ENCODE measurements at places on chromosomes 5 and 9. TPM values are rescaled to one million over a fixed set of nuclear protein-coding genes. Genes with fewer than 3 reads are reported as not detected.

DNA sequence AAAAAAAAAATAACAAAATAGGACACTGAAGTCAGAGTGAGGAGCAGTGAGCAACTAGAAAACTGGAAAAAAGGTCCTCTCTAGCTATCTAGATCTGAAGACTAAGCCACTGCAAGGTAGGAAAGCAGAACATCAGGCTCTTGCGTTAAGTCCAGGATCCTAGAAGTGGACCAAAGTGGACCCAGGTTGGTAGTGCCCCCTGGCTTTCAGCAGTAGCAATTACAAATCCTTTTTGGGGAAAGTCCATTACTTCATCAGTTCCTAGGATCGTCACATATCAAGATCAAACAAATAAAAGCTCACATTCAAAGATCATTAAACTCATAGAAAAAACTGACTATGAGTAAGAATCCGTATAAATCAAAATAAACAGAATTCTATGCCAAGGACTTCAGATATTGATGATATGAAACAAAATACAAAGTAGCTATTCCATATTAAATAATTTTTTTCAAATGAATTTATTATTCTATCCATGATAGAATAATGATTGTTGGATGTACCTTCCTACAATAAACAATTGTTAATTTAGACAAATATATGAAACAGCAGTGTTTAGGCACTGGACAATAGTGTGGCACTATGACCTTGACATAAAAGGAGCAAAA is 6.5 kb upstream of the RICTOR start:
- no peaks in the 10 kb centered on the region for H3K36me3 ChIP-seq
- no peaks in the 10 kb centered on the region for H3K4me1 ChIP-seq
- no peak overlapping the region for H3K27ac ChIP-seq
- peaks cover 9% of the 10 kb centered on the region for H3K27me3 ChIP-seq
- no peak for DNase-seq

DNA sequence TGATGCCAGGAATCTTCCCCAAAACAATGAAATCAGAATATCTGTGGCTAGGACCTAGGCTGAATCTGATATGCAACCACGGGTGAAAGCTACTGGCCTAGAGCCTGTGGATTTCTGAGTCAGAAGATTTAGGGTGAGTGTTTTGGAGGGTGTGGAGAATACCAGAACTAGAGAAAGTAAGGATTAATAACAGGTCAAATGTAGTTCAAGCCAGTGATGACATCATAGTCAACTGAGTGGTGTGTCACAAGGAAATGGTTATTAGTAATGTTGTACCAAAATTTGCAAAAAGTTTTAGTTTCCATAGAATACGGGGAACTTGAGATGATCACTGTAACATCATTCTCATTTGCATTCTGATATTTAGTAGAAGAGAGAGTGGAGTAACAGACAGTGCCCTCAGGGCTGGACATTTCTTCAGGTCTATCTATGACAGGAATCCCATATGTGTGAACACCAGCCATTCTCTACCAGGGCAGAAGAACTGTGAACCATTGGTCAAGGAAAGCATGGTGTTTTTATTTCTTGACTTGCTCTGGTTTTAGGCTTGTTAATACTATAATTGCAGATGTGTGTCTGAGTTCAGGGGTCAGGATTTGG is 3.7 kb downstream of the GALNT12 start:
- H3K4me3 ChIP-seq = no peak overlapping the region
- no peak for DNase-seq
- peaks cover 11% of the 10 kb centered on the region for H3K27me3 ChIP-seq
- H3K27ac ChIP-seq = no peak overlapping the region
- peaks cover 22% of the 10 kb centered on the region for H3K4me1 ChIP-seq

DNA sequence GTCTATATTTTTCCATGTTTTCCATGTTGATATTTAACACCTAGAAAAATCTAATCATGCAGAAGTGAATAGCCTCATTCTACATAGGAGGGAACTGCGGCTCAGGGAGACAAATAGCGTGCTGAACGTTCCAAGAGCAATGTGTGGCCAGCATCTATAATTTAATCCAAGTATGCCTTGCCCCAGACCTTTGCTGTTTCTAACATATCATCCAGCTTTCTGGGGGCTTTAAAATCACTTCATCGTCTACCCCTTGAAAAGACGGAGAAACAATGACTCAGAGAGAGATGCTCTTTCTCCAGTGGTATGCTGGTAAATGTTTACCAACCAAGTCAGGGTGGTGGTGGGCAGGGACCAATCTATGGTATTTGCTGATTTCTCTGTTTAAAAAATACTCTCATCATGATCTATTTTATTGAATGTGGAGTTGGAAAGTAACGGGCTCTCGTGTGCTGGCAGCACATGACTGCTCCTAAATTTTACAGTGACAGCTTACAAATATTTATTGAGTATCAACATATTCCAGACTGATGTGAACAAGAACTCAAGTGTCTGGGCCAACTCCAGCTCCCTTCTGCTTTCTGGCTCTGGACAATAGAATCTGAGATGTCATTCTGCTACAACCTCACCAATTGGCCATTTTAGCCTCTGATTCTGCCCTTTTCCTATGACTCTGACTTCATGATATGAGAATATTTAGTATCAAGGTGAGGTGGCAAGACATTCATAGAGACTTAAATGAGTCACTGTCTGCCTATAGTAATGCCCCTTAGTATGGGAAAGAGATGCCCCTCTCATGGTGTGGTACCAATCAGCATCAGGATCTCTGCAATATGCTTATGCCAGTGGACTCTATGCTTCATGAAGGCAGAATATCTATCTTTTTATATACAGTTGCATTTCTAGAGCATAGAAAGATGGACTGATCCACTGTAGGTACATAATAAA is 407.4 kb upstream of the TNC start:
- no peaks in the 10 kb centered on the region for H3K4me1 ChIP-seq
- H3K36me3 ChIP-seq = no peaks in the 10 kb centered on the region
- no peak overlapping the region for H3K4me3 ChIP-seq
- peaks cover 2% of the 10 kb centered on the region for H3K27me3 ChIP-seq

- no peak overlapping the region for H3K4me3 ChIP-seq
- no peaks in the 10 kb centered on the region for H3K36me3 ChIP-seq
- DNase-seq = no peak
- H3K27me3 ChIP-seq = no peaks in the 10 kb centered on the region
- no peaks in the 10 kb centered on the region for H3K4me1 ChIP-seq
- no peak overlapping the region for H3K27ac ChIP-seq
Measured at GRCh38 chr9:120369608-120370220, 210.3 kb downstream of the CDK5RAP2 start.

GRCh38 chr5:62059960-62060359 is 246.0 kb upstream of the KIF2A start:
- H3K27ac ChIP-seq = no peak overlapping the region
- no peak overlapping the region for H3K4me3 ChIP-seq
- no peaks in the 10 kb centered on the region for H3K4me1 ChIP-seq
- DNase-seq = no peak

Gene SHISAL2B
- not detected for total RNA-seq

- no peak for DNase-seq
- H3K27ac ChIP-seq = no peak overlapping the region
- no peaks in the 10 kb centered on the region for H3K27me3 ChIP-seq
- no peak overlapping the region for H3K4me3 ChIP-seq
- H3K4me1 ChIP-seq = peaks cover 17% of the 10 kb centered on the region
Measured at GRCh38 chr5:40627706-40628105, 52.0 kb upstream of the PTGER4 start.

DNA sequence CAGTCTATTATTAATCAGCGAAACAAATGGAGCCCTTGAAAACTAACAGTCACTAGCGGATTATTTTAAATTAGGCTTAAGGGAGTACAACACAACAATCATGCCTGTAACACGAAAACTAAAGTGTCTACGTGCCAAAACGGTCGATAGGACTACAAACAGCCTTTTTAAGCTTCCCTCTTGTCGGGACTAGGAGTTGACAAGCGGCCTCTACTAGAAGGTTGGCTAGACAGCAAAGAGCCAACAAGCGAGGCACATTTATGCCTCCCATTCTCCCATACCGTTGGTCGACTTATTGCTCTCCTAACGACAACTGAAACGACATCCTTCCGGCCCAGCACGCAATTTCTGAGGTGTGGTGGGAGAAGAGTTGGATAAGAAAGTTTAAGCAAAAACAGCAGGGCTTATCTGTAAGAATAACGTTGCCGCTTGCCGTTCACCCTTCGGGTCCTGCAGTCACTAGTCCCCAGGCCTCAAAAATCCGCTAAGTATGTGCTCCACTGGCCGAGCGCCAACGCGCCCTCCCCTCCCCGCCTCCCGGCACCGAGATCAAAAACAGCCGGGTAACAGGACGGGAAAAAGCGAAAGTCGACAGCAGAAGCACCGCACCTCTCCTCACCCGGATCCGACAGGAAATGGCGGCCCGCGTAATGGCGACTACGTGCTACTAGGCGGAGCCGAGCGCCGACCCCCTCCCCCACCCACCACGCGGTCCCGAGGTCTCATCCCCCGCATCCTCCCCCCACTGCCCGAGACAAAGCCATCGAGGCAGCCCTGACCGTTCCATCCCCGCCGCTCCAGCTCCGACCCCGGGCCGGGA is 813 bp downstream of the HNRNPK start:
- H3K36me3 ChIP-seq = peaks cover 4% of the 10 kb centered on the region
- peak overlapping the region; percentile 100 for H3K4me3 ChIP-seq
- H3K27ac ChIP-seq = peak overlapping the region; percentile 100
- H3K4me1 ChIP-seq = peaks cover 14% of the 10 kb centered on the region

DNA sequence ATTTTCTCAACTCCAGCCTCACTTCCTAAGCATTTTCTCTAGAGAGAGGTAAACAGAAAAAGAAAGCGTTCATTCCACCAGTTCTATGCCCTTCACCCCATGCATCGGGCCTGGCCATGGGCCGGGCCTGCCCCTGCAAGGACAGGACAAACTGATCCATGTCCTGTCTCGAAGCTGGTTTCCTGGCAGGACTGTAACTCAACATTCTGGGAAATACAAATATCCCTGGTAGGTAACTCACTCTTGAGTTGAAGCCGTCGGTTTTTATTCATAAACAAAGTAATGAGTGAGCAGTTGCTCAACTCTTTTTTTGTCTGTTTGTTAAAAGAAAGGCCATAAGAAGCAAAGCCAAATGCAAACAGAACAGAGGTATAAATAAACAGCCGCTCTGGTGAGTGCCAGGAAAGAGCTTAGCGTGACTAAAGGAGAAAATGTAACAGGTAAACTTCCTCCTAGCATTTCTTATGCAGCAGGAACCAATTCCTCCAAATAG is 64.4 kb upstream of the DNAH5 start:
- H3K27ac ChIP-seq = no peak overlapping the region
- H3K4me1 ChIP-seq = no peaks in the 10 kb centered on the region
- no peak for DNase-seq
- peaks cover 15% of the 10 kb centered on the region for H3K27me3 ChIP-seq
- no peak overlapping the region for H3K4me3 ChIP-seq

Gene TICAM2
- total RNA-seq = 0.68 TPM

DNA sequence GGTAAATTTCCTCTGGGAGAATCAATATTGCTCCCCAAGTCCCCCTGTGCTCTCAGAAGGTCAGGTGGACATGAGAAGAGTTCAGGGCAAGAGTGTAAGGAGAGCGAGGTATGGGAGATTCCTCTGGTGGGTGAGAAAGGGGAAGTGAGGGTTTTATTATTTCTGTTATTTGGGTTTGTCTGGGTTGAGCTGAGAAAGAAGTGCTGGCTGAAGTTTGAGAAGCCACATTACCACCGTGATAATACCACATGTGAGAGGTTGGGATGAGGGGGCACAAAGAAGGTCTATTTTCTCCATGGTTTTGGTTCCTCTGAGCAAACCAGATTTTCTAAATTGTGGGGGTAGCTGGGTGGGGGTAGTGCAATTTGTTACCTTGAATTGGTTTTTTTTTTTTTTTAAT is 350.4 kb downstream of the OSTF1 start:
- no peak for DNase-seq
- no peak overlapping the region for H3K27ac ChIP-seq
- no peaks in the 10 kb centered on the region for H3K36me3 ChIP-seq
- H3K4me3 ChIP-seq = no peak overlapping the region
- H3K4me1 ChIP-seq = no peaks in the 10 kb centered on the region

- H3K4me1 ChIP-seq = peaks cover 2% of the 10 kb centered on the region
- no peaks in the 10 kb centered on the region for H3K27me3 ChIP-seq
- H3K4me3 ChIP-seq = no peak overlapping the region
Measured at GRCh38 chr9:16150938-16151650, 598.3 kb downstream of the CCDC171 start.

Gene KIF4B
- not detected for total RNA-seq

Gene UGT3A2
- total RNA-seq = not detected

GRCh38 chr9:91187311-91187964 is 174.3 kb downstream of the AUH start:
- DNase-seq = no peak
- H3K4me3 ChIP-seq = no peak overlapping the region
- H3K27me3 ChIP-seq = no peaks in the 10 kb centered on the region
- H3K4me1 ChIP-seq = peaks cover 10% of the 10 kb centered on the region
- H3K36me3 ChIP-seq = no peaks in the 10 kb centered on the region
- no peak overlapping the region for H3K27ac ChIP-seq

Gene ZFP37
- 1.7 TPM for total RNA-seq

DNA sequence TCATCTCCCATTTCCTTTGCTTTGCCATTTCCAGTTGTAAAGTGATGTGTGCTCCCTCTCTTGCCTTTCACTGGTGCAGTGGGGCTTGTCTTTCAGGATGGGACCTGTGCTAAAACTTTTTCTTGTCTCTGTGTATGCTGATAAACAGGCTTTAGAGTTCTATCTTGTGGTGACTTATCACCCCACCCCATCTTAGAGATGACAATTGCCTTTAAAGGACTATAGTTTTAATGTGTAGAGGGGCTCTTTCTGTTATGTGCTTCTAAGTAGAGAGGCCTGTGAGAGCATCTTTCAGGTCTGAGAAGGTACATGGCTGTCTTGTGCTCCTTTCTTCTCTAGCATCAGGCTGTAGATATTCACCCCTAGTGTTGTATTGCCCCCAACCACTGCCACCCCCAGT is 21.9 kb downstream of the MAN2A1 start:
- peaks cover 11% of the 10 kb centered on the region for H3K4me1 ChIP-seq
- H3K27ac ChIP-seq = no peak overlapping the region
- no peaks in the 10 kb centered on the region for H3K27me3 ChIP-seq
- no peak for DNase-seq
- H3K4me3 ChIP-seq = no peak overlapping the region

DNA sequence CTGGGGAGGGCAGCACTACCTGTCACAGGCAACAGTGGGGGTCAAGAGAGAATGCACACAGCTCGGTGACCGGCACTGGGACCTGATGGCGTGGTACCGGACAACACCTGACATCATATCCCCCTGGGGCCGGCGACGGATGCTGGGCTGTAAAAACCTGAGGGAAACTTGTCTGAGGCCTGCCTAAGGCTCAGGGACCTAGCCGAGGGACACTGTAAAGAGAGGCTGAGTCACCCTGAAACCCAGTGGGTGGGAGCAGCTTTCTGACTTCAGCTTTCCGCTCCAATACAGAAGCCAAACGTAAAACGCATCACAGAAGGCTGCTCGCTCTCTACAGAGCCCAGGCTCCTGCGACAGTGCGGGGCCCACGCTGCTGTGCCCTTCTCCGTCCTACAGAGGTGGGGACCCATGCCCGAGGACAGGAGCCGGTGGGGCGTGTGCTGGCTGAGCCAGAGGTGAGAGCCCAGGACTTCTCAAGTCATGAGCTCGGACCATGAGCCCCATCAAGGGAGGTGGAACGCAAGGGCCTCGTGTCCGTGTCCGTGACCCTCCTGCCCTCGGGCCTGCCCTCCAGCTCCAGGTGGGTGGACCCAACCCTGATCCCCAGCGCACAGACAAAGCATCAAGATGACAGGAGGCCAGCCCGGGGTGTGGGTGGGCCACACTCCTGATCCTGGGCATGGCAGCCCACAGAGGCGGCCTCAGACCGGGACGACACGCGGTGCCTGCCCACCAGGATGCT is 5.3 kb downstream of the RALGDS start:
- DNase-seq = no peak
- H3K4me3 ChIP-seq = no peak overlapping the region
- H3K27ac ChIP-seq = no peak overlapping the region
- H3K36me3 ChIP-seq = peaks cover 20% of the 10 kb centered on the region
- H3K27me3 ChIP-seq = no peaks in the 10 kb centered on the region
- H3K4me1 ChIP-seq = peaks cover 14% of the 10 kb centered on the region

All from T-cell (primary cell).